T-helper 22 cell (primary cell): ENCODE measurements at places on chromosomes 4 and X.

DNA sequence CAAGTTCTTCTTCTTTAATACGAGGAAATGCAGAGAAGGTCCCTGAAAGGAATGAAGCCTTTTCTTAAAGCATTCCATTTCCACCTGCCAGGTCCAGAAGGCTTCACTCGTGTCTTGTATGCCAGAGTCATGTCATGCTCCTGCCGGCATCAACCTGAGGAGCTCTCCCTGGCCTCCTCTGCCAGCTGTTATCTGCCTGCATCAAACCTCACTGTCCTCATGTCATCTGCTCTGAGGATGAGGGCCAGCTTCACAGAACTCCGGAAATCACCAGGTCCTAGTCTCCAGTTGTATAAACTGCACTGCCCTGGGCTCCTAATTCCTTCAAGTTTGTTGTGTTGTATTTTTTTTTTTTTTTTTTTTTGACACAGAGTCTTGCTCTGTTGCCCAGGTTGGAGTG lies 20.0 kb upstream of the S100G start:
- no peak for DNase-seq

DNA sequence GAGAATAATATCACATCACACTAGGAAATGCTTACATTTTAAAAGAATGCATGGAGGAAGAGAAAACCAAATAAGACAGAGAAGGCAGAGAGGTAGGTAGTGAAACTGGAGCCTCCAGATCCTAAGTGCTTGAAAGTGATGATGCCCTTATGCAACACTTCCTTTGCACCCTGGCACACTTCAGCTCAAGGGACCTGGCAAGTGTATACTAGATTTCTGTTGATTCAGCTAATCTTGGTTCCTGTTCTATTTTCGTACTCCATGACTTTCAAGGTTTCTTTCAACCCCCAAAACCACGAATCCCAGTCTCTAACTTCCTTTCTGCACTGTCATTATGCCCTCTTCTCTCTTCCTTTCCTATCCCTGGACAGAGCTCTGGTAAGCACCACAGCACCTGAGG lies 36.9 kb upstream of the SH3KBP1 start:
- DNase-seq: no peak

- no peak for DNase-seq
These were observed 29.9 kb upstream of the UBE2NL start for GRCh38 chrX:143854006-143854405.

DNA sequence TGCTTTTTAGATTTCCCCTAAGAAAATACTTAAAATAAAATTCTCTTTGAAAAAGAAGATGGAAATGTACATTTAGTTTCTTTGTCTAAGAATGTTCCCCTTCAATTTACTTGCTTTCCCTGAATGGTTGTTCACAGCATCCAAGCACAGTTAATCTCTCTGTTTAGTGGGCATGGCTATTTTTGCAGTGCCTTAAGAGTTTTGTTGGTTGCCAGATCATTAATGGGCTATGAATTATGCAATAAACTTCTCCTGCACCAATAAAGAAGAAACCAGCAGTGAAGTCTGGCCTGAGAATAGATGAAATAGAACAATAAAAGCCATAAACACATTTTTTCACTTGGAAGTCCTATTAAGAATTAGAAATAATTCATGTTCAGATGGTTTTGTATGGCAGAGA lies 980.4 kb upstream of the IGFBP7 start:
- DNase-seq: no peak

DNA sequence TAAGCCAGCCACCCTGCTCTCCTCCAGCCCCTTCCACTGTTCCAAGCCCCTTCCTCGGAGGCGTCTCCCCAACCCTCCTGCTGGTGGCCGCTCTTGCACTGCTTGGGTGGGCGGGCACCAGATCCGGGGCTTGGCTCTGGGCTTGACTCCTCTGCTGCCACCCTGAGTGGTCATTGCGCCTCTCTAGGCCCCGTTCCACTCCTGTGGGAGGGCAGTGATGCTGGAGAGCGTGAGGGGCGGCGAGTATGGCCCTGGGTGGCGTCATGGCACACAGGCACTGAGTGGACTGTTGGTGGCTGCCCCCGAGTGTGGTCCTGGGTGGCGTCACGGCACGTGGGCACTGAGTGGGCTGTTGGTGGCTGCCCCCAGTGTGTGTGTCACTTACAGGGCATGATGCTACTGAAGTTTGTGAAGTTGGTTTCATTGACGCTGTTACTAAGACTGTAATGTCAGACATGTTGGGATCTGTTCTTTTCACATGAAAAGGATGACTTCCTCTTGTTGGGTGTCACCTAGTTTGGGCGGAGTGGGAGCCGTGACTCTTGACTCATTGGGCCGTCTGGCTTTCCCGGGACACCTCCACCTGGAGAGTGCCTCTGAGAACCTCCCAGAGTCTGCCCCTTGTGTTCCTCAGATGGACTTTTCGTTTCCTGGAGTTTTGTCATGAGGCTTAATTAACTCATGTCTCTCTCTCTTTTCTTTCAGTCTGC lies 55.9 kb upstream of the HGFAC start:
- no peak for DNase-seq

DNA sequence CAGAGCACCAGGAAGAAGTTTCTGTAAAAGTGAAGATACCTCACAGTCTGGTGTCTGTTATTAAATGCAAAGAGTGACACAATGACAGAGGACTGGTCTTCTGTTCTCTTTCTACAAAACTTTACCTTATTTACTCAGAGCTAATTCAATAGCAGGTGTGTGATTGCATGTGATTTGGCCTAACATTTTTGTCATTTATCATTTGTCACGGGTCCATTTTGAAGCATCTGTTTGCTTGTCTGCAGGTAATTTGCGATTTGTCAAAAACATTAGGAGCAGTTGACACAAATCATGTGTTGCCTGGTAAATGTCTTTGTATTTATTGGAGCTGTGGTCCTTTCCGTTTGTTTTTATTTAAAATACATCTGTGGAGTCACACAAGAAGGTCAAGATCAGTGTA lies 1232.4 kb downstream of the STIM2 start:
- DNase-seq: no peak

DNA sequence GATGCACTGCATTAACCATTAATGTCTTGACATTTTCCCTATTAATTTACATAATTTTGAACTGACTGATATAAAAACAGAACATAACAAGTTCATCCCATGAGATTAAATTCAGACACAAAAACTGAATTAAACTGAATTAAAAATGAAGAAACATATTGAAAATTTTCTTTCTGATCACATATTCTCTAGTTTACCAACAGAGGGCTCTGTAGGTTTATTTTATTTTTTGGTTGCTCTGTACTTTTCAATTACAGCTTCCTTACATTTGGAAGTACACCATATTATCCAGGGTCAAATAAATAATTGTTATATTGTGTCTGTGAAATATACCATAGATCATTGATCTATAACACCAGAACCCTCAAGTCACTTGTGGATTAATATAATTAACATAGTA lies 27.3 kb upstream of the CT83 start:
- DNase-seq: no peak

DNA sequence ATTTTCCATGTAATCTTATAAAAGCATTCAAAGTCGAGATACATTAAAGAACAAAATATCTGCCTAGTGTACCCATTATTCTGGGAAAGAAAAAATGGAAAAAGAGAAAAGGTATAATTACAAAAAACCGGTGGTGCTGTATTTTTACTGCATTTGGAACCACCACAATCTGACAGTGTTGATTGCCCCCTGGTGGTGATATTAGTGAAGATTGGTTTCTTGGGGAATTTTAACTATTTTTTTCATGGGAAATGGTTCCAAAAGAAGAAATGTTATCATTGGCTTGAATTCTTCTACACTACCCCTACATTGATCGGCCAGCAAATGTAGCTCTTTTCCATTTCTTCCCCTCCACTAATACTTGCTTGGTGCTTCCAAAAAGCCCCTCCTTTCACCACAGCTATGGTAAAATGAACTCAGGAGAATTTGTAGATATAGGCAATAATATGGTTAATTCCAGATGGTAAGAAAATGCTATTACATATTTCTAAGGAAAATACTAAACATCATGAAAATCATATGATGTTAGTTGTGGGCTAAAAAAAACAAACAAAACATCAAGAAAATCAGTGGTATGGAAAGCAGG lies 50.0 kb downstream of the COX18 start:
- no peak for DNase-seq

DNA sequence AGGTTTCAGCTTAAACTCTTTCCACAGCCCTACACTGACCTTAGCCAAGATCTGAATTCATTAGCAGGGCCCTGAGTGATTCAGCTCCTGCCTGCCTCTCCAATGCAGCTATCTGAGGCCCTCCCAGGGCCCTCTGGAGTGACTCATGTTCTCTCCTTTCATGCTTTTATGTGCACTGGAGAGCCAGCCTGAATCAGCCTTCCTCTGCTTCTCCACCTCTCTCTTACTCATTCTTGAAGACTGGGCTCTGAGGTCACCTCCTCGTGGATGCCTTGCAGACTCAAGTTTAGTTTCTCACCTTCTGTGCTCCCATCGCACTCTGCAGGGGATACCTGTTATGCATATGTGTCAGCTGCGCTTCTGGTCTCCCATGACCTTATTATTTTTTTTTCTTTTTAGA lies 3.1 kb upstream of the OCIAD2 start:
- DNase-seq: no peak

DNA sequence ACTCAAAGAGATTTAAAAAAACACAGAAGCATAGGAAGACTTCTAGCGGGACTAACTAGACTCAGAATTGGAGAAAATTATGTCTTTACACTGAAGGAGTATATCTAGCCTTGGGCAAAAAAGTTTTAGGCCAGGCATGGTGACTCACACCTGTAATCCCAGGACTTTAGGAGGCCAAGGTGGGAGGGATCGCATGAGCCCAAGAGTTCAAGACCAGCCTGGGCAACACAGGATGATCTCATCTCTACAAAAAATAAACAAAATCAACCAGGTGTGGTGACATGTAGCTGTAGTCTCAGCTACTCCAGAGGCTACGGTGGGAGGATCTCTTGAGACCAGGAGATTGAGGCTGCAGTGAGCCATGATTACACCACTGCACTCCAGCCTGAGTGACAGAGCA lies 99.5 kb downstream of the NEUROG2 start:
- DNase-seq: no peak

DNA sequence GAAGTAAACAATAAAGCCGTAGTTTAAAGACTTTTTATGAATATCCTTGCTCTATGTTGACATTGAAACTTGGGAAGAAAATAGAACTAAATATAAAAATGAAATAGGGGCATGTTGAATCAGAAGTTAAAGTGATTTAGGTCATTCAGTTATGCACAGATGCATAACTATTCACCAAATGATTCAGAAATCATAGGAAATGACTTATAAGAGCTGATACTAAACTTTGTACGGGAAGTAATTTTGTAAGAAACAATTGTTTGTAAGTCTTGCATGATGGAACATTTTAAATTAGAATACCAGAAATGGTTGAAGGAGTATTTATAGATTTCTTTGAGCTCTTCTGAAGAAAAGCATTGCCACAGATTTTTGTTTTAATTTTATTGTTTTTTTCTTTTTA lies 246.5 kb downstream of the CPE start:
- DNase-seq: no peak

DNA sequence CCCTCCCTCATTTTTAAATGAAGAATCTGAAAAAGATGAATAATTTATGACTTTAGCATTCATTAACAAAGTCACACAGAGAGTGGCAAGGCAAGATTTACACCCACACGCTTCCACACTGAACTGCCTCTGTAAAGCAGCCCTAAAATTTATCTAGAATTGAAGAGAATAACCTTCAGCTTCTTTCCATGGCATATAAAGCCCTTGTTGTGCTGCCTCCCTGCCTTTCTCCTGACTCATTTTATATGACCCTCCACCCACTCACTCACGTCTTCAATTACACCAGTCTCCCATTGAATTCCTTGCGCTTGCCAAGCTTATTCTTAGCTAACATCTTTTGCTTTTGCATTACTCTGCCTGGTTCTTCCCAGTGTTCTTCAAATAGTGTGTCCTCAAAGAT lies 2649.3 kb downstream of the PCDH7 start:
- no peak for DNase-seq

DNA sequence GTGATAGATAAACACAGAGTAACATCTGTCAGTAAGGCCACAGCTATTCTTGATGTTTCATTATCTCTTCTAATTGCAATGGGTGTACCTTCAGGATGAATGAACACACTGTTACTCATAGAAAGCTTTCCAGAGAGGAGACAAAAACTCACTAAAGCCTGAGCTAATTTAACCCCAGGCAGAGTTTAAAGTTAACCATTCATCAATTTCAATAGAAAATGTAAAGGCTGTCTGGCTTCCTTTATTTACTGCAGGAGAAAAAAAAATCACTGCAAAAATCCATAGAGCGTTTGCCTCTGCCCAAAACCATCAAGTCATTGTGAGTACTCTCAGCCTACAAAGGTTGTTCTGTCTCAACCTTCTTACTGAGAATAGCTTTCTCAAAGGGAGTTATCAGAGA lies 376.9 kb downstream of the PPP4R3C start:
- DNase-seq: no peak

DNA sequence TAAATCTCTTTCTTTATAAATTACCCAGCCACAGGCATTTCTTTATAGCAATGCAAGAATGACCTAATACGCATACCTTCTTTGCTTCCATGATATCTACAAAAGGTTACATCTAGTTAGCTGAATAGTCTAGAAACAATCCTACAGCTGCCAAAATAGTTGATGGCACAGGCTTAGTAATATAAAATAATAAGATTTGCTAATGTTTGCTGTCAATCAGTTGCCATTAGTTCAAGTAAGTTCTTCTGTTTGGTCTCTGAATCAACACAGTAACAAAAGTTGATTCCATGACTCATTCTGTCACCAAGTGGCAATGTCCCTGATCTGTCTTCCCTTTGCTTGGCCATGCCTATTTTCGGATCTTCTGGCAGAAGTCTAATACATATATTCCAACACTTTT lies 470.2 kb downstream of the SPRY1 start:
- no peak for DNase-seq

- DNase-seq: no peak
These were observed 19.4 kb downstream of the SORBS2 start for GRCh38 chr4:185792384-185793115.

DNA sequence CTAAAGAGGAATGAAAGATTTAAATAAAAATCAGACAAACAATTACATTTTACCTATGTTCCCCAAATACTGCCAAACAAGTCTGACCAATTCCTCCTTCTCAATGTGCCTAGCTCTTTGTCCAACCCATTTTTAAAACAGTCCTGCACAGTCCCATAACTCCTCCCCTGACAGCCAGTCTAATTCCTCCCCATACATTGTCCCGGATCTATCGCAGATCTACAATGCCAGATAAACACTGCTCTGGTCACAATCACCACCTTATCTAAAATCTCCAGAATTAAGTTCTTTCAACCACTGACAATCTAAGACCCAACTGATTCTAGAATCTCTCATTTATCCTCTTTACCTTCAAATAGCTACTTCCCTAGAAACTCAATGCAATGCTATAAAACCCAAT lies 176.0 kb downstream of the APBB2 start:
- DNase-seq: no peak

GRCh38 chrX:119512146-119512800 lies 44.0 kb downstream of the SLC25A5 start:
- no peak for DNase-seq

- DNase-seq: no peak
These were observed 7.8 kb downstream of the HMGB3 start for GRCh38 chrX:150990910-150991309.
